ENCODE measurements at places on chromosomes 3 and 15. TPM values are rescaled to one million over a fixed set of nuclear protein-coding genes. Genes with fewer than 3 reads are reported as not detected.

DNA sequence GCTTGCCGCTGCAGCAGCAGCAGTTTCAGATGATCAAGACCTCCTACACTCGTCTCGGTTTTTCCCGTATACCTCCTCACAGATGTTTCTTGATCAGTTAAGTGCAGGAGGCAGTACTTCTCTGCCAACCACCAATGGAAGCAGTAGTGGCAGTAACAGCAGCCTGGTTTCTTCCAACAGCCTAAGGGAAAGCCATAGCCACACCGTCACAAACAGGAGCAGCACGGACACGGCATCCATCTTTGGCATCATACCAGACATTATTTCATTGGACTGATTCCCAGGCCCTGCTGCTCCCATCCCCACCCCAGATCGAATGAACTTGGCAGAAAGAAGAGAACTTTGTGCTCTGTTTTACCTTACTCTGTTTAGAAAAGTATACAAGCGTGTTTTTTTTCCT is 17.6 kb downstream of the CALML4 start:
- ATAC-seq: no peak

DNA sequence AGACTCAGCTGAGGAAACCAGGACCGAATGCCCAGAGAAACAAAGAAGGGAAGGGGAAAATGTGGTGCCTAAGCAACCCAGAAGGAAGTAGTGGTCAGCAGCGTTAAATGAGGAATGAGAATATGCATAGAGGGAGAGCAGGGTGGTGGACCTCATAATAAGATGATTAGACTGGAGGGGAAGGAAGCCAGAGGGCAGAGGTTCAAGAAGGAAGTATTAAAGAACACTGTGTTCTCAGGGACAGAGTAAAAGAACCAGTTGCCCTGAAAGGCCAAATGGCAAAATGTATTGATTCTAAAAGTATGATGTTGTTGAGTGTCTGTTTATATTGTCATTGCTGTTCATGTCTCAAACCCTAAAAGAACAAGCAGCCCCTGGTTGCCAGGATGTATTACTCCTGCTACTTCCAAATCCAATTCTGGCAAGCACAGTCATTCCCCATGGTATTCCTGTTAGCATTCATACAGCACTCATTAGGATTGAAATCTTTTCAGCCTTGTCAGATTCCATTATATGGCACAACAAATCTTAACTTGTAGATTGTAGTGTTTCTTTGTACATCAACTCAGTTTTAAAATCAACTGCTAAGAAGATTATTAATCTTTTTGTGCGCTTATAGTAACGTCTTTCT is 23.4 kb downstream of the P2RY1 start:
- ATAC-seq: no peak

DNA sequence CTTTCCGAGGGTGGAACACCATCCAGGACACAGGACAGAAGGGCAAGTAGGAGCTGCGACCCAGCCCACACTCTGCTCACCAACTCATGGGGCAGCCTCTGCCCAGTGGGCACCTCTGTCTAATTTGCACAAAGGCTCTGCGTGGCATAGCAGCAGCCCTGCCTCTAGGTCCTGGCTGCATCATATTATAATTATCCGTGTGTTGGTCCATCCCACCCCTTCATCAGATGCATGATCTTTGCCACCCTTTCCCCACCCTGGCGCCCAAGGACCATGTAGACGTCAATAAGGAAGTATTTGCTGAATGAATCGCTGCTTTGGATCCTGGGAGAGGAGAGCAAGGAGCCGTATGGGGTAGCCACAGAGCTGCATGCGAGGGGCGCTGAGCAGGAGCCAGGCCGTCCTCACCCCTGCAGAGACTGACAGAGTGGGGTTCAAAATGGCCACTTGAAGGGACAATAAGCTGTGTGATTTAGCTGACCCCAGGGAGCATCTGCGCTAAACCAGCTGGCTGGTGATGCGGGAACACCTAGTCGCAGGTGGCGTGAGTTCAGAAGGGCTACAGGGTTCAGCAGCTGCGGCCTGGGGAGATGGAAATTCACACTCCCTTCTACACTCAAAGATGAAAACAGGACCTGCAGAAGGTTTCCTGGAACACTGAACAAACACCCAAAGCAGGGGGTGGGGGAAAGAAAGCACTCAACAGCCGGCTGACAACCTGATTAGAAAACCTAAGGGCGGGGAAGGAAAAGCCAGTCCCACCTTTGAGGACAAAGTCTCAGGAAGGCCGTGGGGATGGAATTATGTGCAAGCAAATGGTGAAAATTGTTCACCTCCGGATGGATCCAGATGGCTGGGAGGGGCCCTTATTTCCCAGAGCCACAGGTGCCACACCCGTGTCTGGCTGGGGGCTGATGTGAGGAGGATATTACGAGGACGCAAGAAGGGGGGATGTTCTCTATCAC is 6.4 kb downstream of the MGLL start:
- ATAC-seq: no peak

- ATAC-seq: no peak
These were observed 259.5 kb upstream of the TGFBR2 start for GRCh38 chr3:30346933-30347320.

GRCh38 chr15:70351391-70351790 is 253.7 kb upstream of the TLE3 start:
- no peak for ATAC-seq

The NME9 gene
- 6.8 TPM for total RNA-seq

The ASB14 gene
- not detected for total RNA-seq

The EHD4 gene
- total RNA-seq: 51.0 TPM

The ACVR2B gene
- total RNA-seq: 12.8 TPM

Measured in activated T-helper 17 cell treated with anti-CD3 and anti-CD28 coated beads, Interleukin-2, amount 50 U/mL, for 72 hours (primary cell).